GM03348 (cell line): ENCODE measurements at places on chromosomes 2 and 18.
A peak's percentile ranks its signal among the peaks of the same experiment; 100 is the strongest.

- DNase-seq, result no peak
These were observed 57.4 kb upstream of the LAPTM4A start for GRCh38 chr2:20108655-20109396.

DNA sequence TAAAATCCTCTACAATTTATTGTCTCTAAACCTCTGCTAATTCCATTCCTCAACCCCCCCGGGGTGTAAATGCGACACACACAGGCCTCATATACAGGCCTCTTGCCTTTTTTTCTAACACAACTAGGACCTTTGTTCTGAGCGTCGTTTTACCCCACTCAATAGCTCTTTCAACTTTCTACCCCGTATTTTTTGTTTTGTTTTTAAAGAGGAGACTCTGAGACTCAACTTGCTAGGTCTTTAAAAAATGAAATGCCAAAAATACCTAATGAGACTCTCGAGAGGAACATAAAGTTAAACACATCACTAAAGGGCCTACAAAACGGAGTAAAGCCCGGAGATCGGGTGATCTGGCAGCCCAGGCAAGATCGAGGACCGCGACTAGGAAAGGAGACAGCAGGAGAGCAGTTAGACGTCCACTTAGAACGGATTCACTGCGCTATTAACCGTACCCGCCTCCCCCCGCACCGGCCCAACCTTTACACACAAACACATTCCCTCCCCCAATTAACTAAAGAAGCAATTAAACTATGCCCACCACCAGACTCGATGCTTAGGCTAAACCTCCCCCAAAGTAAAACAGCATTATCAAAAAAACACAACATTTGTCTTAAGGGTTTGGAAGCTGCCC, 1.7 kb downstream of the TRIP12 start:
- DNase-seq, result peak; percentile 26

- peak; percentile 53 for DNase-seq
These were observed at the start of gene CIDEA for GRCh38 chr18:12254136-12254819. Gene CIDEA (plus strand): TSS chr18:12254361. CDS start chr18:12254384, 23 bp downstream.

DNA sequence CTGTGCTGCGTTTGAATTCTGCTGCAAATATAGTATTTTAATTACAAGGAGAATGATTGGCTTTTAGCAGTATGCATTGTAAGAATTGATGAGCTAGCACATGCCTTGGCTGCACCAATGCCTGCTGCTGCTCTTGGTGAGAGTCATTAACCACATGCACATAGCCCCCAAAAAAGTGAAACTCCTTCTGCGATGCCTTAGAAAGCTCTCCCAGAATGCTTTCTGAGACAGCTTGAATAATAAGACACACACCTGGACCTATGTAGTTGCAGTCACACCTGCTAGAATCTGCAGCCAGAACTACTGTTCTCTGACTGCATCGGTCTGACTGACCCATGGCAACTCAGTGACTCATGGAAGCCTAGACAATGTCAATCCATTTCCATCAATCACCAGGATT, 170.1 kb upstream of the DDX18 start:
- DNase-seq, result no peak

GRCh38 chr2:51032751-51033330, 909 bp upstream of the NRXN1 start:
- no peak for DNase-seq

GRCh38 chr2:23273786-23274185, 111.2 kb upstream of the KLHL29 start:
- no peak for DNase-seq

DNA sequence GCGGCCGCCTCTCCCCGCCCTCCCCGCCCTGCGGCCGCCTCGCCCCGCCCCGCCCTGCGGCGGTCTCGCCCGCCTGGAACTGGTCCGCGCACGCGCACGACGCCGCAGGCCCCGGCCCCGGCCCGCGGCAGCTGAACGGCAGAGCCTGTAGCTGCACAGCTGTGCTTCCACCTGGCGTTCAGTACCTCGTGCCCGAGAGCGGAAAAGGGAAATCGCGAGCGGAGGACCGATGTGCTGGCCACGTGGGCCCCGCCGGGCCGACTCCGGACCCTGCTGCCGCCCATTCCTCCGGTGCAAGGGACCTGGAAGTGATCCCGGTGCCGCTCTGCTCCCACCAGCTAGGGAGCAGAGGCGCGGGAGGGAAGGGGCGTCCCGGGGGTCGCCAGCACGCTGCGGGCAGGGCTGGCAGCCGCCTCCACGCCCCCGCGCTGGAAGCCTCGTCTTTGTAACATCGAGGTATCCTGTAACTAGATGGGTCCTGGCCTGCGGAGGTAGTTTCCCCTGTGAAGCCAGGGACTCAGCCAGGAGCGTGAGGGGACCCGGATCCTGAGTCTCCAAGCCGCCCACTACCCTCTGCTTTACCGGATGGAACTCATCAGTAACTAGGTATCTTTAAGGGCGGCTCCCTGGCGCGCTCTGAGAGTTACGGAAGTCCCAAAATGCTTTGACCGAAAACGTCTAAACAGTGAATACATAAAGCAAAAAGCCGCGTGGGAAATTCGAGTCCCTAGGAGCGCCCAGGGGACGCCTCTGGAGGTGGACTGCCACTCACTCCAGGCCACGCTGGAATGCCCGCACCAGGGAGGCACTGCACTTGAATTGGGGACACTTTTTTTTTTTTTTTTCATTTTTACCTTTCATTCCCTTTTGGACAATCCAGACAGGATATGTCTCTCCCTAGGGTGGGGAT, 704 bp upstream of the ODC1 start:
- DNase-seq, result peak; percentile 40

DNA sequence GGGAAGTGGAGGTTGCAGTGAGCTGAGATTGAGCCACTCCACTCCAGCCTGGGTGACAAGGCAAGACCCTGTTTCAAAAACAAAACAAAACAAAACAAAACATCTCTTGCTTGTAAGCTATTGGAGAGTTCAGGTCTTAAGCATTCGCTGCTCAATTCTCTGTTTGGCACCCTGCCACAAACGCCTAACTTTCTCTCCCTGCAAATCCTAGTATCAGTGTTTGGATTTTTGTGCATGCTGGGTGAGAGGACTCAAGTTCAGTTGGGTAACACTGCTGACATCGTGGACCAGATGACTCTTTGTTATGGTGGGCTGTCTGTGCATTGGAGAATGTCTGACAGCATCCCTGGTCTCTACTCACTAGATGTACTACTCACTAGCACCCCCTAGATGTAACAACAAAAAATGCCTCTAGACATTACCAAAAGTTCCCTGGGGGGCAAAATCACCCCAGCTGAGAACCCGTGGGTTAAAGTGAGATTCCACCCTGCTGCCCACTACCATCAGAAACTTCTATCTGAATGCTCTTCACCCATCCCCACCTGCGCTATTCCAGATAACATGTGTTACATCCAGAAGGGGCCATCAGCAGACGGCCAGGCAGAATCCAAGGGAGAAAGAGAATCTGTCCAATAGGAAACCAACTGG, 50.9 kb downstream of the CACNB4 start:
- no peak for DNase-seq
